ENCODE measurements at places on chromosomes 16 and 17. TPM values are rescaled to one million over a fixed set of nuclear protein-coding genes. Genes with fewer than 3 reads are reported as not detected.

- DNase-seq, result no peak
These were observed 28.0 kb downstream of the CACNA1G start for GRCh38 chr17:50588391-50589049.

- DNase-seq, result no peak
These were observed 179.1 kb upstream of the CACNG5 start for GRCh38 chr17:66655861-66656260.

DNA sequence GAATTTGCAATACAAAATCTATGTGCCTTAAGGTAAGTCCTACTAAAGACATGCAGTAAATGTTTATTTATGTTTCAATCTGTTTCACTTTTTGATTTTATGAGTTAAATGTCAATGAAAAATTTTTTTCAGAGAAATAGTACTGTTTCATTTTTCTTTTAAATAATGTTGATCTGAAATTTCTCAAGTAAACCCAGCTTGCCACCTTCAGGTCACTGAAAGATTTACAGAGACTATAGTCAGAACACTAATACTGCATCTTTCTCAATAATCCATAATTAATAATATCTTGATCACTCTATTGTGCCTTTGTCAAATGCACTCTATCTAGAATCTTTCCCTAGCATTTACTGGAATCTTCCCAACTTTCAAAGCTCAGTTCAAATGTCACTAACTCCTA lies 6.5 kb upstream of the DHX40 start:
- DNase-seq, result no peak

- no peak for DNase-seq
These were observed 249.7 kb upstream of the TBX2 start for GRCh38 chr17:61149862-61150362.

DNA sequence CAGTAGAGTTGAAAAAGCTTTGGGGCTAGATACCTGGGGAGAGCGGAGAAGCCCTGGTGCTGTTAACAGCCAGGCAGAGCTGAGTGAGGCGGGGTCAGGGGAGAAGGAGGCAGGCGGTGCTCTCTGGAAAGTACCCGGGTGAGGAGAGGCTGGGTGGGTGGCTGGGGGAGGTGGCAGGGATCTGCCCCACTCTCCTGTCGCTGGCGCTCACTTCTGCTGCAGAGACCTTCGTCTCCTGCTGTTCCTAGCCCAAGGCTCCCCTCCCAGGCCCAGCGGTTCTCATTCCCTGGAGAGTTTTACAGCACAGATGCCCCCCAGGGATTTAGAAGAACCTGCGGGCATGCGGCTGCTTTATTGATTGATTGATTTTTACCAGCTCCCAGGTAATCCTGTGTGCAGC lies 302.8 kb downstream of the IRF8 start:
- no peak for DNase-seq

The DHRS7B gene
- 39.5 TPM for polyA plus RNA-seq

The NAGS gene
- 3.8 TPM for polyA plus RNA-seq

- DNase-seq, result no peak
These were observed 2.4 kb downstream of the ZNF598 start for GRCh38 chr16:2007081-2007836.

DNA sequence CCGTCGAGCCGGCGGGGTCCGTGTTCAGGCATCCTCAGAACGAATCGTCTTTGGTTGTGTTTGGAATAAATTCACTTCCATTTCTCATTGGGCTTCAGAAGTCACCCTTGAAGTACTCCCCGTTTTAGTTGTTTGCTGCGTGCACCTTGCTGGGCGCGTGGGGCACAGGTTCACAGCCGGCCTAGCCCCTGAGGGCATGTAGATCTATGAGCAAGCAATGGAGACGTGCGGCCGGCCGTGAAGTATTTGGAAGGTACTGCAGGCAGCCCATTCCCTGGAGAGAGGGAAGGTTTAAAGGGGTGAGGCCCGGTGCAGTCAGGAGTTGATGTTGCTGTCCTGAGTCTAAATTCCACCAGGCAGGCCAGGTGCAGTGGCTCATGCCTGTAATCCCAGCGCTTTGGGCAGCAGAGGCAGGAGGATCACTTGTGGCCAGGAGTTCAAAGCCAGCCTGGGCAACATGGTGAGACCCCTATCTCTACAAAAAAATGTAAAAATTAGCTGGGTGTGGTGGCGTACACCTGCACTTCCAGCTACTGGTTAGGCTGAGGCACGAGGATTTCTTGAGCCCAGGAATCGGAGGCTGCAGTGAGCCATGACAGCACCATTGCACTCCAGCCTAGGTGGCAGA lies 714 bp downstream of the ACSF3 start:
- DNase-seq, result no peak

- peak; percentile 14 for DNase-seq
These were observed 461.7 kb upstream of the DYNLRB2 start for GRCh38 chr16:80079072-80079471.

The BIRC5 gene
- polyA plus RNA-seq, result 26.5 TPM

GRCh38 chr17:1490643-1491442 lies 1.6 kb downstream of the MYO1C start:
- DNase-seq, result peak; percentile 51

GRCh38 chr17:37478187-37478586 lies 11.5 kb upstream of the DUSP14 start:
- DNase-seq, result no peak

GRCh38 chr16:53056392-53056881 lies 1.6 kb downstream of the CHD9 start:
- no peak for DNase-seq

Measured in renal pelvis (tissue), 12 donors.